Anterior cingulate cortex (tissue), 58 donors: ENCODE measurements at places on chromosomes 11 and 22.

DNA sequence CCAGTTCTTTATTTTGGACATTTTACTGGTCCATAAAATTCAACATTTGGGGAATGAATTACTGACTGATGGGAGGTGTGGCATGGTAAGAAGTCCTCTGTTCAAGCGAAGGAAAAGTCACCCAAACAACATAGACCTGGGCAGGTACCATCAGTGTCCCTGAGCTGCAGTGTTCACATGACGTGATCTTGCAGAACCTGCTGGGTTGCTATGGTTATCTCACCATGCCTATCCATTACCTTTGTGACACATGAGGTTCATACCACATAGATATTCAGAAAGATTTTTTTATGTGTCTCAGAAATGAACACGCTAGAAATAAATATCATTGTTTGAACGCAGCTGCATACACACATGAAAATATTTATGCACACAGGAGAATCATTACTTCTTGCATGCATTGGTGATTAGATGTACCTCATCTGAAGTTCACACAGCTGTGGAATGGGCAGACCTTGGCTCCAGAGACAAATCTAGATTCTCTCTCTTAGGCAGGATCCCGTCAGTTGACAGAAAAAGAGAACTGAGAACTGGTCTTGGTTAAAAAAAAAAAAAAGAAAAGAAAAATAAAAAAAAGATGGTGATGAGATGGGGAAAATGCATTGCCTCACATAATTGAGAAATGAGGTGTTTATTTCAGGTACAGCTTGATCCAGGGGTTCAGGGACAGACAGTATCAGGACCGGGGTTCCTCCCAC lies 21.4 kb upstream of the RCN1 start:
- DNase-seq = no peak

DNA sequence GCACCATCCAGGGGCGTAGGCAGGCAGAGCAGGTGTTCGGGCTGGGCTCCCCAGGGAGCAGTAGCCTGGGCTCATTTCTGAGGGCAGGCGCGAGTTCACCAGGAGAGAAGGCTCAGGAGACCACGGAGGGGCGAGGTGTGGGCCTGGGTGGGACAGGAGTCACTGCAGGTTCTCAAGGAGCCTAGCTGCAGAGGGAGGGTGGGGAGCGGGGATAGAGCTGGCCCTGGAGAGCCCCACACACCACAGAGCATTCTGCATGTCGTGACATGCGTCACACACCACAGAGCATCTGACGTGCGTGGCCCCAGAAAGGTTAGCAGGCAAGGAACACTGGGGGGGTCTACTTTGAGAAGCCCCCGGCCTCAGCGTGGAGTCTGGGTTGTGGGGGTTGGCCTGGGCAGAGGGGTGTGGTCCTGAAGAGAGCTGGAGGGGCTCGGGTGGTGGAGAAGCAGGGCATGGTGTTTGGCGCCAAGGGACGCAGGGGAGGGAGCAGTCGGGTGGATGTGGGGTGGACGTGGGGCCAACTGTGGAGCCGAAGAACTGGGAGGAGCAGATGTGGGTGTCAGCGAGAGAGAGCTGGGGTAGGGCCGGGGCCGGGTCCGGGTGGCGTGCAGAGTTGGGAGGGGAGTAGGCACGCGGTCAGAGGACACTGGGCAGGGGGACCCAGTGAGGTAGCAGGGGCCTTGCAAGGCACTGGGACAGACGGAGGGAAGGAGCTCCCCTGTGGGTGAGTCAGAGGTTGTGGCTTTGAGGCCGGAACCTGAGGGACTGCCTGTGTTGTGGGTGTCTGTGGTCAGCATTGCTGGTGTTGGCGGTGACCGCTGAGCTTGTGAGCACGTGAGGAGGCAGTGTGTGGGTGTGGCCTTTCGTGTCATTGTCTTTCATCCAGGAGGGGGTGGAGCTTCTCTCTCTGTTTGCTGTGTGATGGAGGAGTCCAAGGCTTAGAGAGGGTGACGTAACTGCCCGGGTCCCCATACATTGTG lies 25.5 kb downstream of the CTTN start:
- no peak for DNase-seq

DNA sequence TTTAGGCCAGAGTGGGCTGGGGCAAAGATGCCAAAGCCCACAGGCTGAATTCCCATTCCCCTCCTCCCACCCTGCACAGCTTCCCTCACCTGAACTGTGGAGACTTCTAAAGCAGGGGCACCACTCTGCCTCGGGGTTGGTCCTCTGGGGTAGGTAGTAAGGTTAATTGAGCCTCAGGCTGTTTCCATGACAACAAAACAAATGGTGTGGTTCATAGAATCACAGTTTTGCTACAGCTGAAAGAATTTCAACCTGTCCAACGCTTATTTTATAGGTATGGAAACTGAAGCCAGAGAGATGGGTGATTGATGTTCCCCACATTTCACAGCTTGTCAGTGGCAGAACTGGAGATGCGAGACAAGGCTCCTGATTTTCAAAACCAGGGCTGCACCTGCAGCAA lies 109.5 kb downstream of the SNX19 start:
- DNase-seq = no peak

- DNase-seq = peak; percentile 57
These were observed 874 bp downstream of the ZFTA start for GRCh38 chr11:63767565-63768236.

- no peak for DNase-seq
These were observed 13.1 kb upstream of the SERPING1 start for GRCh38 chr11:57584341-57584740.

DNA sequence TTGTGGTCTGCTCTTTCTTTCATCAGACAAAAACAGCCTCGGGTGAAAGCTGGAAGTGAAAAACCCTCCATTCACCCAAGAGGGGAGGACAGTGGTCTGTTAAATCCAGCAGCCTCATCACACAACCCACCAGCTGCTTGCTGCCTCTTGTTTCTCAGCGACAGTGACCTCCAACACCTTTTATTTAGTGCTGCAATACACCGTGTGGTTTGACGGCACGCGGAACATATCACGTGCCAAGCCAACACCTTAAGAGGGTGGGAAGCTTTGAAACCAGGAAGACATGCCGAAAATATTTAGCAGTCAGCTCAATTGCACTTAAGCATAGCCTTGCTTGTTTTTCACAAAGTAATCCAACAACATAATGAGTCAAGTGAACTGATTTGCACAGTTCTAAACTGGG lies 39.8 kb upstream of the POGLUT3 start:
- DNase-seq = no peak

DNA sequence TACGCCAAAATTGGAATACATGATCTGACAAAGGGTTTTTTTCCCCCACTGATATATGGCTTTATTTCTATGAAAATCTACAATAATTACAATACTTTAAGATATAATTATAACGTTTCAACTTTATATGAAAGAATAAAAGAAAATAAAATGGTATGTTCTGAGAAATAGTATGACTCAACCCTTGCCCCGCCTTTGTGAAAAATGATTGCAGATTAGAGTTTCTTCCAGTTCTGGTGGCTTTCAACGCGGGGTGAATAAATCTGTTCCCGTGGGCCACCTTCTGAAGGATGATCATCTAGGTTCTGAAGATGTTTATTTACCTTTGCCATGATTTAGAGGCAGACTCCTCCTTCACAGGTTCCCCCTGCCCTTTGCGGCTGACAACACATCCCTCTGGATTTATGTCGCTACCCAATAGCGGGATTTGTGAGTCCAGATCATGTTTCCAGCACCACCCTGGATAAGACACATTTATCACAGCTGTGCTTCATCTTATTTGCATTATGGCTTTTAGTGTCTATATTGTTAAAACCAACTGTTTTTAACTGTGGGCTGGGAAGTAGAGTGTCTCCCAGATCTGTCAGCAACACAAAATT lies 607.0 kb upstream of the KIRREL3 start:
- no peak for DNase-seq
